COLO829 (cell line): ENCODE measurements at places on chromosomes 4 and X.
A peak's percentile ranks its signal among the peaks of the same experiment; 100 is the strongest.

GRCh38 chr4:89042055-89042454 lies 14.9 kb downstream of the FAM13A start:
- no peak for DNase-seq

DNA sequence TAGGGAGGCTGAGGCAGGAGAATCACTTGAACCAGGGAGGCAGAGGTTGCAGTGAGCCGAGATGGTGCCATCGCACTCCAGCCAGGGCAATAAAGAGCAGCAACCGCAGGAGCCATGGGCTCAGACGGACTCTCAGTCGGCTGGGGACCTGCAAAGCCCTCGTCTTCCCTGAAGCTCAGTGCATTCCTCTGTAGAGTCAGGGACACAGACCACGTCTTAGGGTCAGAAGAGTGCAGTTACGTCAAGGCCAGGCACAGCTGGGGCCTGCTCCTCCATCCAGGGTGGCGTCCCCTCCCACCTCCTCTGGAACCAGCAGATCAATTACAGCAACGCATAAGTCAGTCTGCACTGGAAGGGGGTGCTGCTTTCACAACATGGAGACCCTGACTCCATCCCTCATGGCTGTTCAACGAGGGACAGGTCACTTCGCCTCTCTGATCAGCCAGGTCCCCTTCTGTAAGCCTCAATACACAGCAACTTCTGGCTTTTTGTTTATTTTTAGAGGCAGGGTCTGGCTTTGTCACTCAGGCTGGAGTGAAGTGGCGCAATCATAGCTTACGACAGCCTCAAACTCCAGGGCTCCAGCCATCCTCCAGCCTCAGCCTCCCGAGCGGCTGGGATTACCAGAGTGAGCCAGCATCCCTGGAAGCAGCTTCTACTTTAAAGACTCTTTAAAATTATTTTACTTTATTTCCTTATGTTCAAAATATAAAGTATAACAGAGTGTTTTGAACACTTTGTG lies 76.4 kb downstream of the ZFYVE28 start:
- no peak for DNase-seq

GRCh38 chr4:94251094-94251493 lies 43.4 kb downstream of the SMARCAD1 start:
- no peak for DNase-seq

GRCh38 chrX:71935476-71935875 lies 24.8 kb downstream of the NHSL2 start:
- DNase-seq = no peak

DNA sequence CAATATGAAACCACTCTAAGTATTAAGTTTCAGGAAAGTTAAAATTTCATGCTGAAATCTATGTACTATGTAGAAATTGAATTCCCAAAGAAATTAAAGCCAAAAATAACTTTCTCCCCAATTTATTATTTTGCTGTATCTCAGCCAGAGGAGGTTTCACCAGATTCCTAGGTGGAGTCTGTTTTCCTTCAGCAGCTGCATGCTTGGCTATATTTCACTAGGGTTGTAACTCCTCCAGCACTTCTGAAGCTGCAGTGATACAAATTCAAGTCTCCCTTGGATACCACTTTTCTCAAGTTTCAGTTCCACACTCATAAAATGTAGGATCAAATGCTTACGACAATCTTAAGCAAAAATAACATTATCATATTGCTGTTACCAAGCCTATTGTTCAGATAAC lies 41.2 kb upstream of the ZC4H2 start:
- DNase-seq = no peak

- DNase-seq = no peak
Measured at GRCh38 chr4:2008671-2008920, 178 bp downstream of the NELFA start.

DNA sequence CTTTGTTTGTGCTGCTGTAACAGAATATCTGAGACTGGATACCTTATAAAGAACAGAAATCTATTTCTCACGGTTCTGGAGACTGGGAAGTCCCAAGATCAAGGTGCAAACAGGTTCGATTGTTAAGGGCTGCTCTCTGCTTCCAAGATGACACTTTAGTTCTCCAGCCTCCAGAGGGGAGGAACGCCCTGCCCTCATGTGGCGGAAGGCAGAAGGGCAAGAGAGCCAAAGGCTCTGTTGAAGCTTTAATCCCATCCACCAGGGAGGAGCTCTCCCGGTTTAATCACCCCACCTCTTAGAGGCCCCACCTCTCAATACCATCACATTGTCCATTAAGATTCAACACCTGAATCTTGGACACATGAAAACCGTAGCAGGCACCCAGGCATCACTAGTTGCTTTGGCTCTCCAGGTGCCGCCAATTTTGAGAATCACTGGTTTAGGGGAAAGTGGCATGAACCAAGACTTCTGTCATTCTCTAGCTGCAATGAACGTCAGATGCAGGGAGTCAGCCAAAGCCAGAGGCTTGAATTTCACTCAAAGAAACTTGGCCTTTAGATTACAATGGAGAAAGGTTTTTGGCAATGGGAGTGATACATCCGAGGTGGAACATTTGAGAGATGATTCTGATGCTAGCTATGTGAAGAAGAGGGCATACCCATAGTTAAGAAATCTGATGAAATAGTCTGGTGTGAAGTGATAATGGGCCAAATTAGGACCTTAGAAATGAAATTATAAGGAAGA lies 15.7 kb downstream of the FHL1 start:
- DNase-seq = peak; percentile 50

DNA sequence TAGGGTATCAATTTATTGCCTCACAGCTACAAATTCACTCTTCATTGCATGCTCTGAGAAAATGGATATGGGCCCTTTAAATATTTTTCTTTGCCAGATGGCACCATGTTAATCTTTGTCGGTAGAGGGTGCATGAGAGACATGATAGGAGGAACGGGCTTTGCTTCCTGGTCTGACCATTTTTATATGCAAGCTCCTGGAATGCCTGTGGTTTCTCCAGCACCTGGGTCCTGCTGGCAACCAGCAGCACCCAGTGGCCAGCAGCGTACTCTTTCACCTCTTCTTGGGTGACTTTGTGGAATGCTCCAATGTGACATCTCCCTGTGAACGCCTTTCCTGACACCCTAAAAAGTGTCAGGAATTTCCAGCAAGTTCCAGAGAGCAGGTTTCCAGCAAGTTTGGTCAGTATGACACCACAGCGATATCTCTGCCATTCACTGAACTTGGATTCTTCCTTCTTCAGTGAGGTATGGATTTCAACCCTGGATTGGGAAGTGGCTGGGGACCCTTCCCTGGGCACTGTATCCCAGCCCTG lies 140.3 kb upstream of the PGRMC2 start:
- peak; percentile 71 for DNase-seq

- DNase-seq = no peak
Measured at GRCh38 chrX:71256856-71257255, 2.9 kb upstream of the ZMYM3 start.

DNA sequence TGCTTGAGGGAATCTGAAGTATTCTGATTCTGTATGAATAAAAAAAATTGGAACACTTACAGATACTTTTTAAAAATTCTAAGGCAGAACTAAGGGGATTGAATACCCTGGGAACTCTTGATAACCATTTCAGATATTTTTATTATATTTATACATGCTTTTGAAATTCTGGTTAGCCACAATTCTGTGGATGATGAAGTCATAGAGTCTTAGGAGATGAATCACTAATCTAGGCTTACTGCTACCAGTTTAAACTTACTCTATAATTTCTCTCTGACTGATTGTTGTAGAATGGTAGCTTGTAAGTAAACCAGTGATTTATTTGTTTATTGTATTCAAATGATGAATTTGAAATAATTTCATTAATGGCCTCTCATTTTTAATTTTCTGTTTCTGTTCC lies 11.4 kb upstream of the SLAIN2 start:
- DNase-seq = no peak

DNA sequence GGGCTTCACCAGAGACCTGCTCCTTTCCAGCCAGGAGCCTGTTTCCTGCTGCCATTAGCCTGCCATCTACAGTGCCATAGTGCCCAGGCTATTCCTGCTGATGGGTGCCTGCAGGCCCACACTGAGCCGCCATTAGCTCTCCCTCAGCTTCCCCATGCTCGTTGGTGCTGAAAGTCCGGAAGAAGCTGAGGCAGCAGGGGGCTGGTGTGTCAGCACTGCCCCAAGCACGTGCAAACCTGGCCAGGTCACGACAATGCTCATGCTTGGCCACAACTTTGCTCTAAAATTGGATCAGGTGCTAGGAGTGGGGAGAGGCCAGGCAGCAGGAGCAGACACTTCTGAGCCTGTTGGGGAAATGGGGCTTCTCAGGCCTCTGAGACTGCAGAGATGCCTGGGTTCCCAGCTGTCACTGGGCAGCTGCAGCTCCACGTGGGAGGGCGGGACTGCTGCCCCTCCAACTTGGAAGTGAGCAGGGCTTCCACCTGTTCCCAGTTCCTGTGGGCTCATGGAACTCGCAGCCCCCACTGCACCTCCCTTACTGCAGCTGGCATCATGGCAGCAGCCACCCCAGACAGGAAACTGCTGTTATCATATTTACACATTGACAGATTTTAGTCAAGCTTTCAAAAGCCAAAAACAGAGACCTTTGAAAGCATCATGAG lies 913.9 kb downstream of the FSTL5 start:
- no peak for DNase-seq

GRCh38 chr4:8188743-8189550 lies 10.1 kb upstream of the SH3TC1 start:
- DNase-seq = no peak

DNA sequence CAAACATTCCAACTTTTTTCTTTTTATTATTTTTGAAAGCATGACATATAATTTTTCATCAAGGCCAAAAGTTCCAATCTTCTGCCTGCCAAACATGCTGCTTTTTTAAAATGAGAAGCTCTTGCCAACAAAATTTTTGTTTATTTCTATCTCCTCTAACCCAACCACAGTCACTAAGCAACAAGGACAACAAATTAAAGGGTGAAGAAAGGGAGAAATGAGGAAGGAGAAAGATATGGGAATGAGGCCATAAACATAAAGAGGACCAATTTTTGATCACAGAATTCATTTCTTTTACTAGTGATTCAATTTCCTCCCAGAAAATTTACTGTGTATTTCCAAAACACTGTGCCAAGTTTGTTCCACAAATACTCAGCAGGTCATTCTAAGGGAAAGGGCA lies 537.0 kb upstream of the DIAPH2 start:
- no peak for DNase-seq

GRCh38 chr4:113945906-113946305 lies 33.5 kb downstream of the ARSJ start:
- DNase-seq = peak; percentile 44
